COLO829 (cell line): ENCODE measurements at places on chromosomes 1 and 21.

DNA sequence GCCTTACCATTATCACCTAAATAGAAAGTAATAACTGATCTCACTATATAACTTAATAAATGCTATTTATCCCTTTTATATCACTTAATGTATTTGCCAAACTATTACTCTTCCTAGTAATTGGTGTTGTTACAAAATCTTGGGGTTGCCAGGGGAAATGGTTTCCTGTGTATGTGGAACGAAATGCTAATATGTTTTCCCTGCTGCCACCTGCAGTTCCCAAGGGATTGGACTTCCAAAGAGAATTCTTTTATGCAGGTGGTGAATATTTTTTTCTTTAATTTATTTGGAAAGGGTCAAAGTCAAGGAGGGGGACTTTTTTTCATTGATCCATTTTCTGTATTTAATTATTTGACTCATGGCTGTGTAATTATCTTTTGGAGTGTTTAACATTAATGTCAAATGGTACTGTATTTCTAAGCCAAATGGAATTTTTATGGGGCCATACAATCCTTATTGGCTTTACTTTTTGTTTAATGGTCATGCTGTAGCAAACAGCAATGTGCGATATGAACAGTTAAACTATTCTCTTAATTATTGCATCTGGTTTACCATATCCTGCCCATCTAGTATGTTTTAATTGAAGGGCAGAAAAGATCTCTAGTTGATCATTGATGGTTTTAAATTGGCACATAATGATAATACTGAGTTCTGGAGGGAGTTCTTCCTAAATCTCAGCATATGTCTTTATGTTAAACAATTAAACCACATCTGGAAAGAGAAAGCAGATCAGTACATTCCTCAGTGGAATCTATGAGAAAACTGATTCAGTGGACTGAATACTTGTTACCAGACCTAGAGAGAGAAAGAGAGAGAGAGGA, 486.3 kb downstream of the TTLL7 start:
- DNase-seq: no peak

- DNase-seq: no peak
These were observed 50.9 kb downstream of the ITPKB start for GRCh38 chr1:226688056-226688748.

DNA sequence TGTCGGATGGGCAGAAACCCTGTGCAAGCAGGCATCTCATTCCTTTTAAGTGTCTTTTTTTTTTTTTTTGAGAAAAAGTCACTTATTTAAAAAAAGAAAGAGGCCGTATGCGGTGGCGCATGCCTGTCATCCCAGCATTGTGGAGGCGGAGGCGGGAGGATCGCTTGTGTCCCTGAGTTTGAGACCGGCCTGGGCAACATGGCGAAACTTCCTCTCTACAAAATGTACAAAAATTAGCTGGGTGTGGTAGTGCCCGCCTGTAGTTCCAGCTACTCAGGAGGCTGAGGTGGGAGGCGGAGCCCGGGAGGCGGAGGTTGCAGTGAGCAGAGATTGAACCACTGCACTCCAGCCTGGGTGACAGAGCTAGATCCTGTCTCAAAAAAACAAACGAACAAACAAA, 1.7 kb downstream of the GPR137B start:
- no peak for DNase-seq

- no peak for DNase-seq
These were observed 131.6 kb upstream of the ETV3 start for GRCh38 chr1:157269656-157270375.

- DNase-seq: no peak
These were observed 6.0 kb downstream of the NASP start for GRCh38 chr1:45589861-45590260.

DNA sequence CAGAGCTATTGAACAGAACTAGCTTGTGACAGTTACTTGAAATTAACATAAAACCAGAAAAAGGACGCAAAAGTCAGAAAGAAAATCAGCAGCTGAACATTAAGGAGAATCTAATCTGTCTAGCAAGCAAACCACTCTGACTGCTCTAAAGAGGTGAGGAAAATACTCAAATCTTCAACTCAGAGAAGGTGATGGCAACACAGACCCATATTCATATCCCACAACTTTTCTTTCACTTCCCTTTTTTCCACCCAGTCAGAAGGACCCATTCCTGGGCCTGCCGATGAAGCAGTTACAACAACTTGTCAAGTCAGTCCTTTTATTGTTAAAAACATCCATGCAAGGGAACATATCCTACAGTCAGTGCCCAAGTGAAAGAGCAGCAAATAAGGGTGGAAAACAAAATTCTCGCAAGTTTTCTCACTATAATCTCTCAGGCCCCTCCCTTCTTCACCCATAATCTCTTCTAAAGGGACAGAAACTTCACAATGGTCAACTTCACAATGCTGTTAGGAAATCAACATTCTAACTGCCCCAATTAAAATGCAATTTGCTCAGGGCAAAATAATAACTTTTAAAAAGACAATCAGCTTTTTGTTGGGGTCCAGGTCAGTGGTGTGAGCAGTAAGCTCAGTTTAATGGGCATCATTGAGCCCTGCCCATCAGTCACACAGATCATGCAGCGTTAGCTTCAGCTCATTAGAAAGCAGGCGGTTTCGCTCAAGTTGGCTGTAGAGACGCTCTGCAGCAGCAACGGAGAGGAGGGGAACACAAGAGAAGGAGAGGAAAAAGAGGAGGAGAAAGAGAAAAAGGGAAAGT, 3.6 kb upstream of the NUP210L start:
- DNase-seq: peak; percentile 56

DNA sequence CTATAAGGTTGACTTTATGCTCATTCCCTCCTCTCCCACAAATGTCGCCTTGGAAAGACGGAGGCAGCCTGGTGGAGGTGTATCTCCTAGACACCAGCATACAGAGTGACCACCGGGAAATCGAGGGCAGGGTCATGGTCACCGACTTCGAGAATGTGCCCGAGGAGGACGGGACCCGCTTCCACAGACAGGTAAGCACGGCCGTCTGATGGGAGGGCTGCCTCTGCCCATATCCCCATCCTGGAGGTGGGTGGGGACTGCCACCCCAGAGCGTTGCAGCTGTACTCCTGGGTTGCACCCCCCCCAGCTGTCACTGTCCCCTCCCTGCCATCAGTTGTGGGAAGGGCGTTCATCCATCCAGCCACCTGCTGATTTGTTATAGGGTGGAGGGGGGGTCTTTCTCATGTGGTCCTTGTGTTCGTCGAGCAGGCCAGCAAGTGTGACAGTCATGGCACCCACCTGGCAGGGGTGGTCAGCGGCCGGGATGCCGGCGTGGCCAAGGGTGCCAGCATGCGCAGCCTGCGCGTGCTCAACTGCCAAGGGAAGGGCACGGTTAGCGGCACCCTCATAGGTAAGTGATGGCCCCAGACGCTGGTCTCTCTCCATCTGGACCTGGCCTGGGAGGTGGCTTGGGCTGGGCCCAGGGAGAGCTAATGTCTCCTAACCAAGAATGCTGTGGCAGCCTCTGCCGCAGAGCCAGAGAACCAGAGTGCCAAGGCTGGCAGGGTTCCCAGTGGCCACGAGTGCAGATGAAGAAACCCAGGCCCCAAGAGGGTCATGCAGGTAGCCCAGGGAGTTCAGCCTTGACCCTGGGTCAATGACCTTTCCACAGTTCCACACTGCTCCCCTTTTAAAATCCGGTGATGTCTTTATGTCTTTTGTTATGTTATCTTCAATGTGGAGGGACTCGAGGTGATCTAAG, 13.1 kb downstream of the PCSK9 start:
- DNase-seq: no peak

DNA sequence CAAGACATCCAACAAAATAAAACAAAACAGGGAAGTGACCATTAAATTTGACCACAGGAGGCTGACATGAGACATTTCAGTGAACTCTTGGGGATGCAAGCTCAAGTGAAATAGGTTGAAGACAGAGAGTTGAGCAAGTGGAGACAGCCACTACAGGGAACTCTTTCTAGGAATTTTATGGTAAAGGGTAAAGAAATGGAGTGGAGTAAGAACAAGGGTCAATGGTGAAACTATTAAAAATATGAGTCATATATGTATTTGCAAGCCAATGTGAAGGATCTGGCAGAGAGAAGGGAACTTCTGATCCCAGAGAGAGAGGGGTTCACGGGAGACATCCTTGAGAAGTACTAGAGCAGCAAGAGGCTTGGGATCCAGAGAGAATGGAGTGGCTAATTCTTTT, 9.1 kb upstream of the TRABD2B start:
- DNase-seq: no peak

GRCh38 chr1:190455631-190456030, 22.0 kb downstream of the BRINP3 start:
- DNase-seq: no peak

DNA sequence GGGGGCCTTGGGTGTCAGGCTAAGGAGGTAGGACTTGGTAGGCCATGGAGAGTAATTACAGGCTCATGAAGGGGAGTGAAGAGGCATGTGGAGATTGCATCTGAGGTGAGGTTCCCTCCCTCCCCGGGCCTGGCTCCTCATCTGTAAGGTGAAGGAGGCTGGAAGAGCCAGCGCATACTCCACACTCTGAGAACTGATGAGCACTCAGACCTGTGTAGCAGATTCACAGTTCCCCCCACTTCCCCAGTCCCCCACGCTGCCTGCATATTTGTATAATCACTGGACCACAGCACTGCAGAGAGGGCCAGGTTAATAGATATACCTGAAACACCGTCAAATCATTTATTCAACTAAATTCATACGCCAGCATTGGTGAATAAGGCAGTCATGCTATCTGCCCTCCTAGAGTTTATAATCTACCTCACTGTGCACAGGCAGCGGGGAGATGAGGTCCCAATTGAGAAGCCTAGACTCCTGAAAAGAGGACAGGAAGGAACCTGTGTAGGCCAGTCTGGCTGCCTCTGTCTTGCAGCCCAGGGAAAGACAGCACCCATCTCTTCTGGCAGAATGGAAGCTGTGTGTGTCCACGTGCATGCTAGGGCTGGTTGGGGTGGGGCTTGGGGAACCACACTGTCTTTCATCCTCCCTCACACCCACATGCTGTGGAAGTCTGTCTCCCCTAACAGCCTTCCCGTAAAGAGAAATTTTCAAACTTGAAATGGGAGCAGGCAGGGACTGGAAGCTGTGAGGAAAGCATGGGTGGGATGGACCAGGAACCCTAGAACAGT, 110.6 kb upstream of the ATP1A1 start:
- no peak for DNase-seq

- no peak for DNase-seq
These were observed 163.6 kb downstream of the CAMTA1 start for GRCh38 chr1:6948861-6949260.

GRCh38 chr1:108668777-108669176, 7.9 kb upstream of the HENMT1 start:
- DNase-seq: no peak

DNA sequence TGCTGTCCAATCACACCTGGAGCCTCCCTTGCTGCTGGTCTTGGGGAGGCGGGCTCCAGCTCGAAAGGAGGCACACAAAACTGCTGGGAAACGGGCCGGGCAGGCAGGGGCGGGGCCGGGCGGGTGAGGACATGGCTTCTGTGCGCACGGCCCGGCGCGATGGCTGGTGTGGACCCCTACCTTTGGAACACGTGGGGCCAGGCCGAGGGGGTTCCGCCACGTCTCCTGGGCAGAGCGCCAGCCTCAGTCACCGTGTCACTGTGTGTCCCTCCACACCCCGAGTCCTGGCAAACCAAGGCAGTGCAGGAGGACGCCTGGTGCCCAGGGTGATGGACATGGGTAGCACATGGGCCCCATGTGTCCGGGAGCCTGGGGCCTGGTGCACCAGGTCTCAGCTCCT, 42.0 kb upstream of the ADARB1 start:
- DNase-seq: no peak

DNA sequence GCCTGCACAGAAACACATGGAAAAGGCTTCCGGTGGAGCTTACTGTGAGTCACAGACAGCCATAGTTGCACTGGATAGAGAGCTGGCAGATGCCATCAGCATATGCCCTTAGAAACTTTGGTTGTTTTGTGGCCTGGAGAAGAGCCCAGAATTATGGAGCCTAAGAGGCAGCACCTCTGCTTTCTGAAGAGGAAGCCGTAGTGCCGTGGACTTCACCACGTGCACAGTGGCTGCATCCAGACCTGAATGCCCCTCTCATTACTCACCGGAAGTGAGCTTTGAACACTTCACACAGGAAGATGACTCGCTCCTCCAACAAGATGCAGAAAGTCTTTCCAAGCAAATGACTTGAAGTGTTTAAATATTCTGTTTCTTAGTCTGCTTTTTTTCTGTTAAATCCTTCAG, 28.4 kb downstream of the JUN start:
- DNase-seq: peak; percentile 96

GRCh38 chr1:244709476-244710368, 56.8 kb downstream of the DESI2 start:
- peak; percentile 36 for DNase-seq

DNA sequence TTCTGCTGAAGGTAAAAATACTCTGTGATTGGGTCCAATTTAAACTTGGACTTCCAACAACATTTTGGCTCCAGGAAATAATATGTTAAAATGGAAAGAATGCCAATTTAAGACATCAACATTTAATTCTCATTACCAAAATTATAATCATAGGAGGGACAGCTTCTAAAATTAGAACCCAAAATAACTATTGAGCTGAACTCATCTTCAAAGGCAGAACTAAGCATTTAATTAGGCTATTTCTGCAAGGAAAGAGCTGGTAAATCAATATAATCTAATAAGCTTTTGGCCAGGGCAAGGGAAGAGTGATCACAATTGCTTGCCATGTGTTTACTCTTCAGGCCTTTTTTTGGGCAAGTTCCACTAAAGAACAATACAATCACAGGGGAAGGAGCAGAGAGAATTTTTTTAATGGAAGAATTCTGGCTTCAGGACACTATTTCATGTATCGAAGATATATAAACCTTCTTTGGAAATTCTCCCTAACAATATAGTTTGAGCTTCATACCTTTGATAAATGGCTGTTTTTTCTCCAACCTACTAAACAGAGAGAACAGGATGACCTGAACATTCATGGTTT, 133.1 kb upstream of the PTBP2 start:
- DNase-seq: no peak

GRCh38 chr1:174580801-174581200, 133.0 kb downstream of the GPR52 start:
- no peak for DNase-seq

- DNase-seq: no peak
These were observed 40.2 kb downstream of the ADAMTS1 start for GRCh38 chr21:26804895-26805609.

GRCh38 chr1:170776252-170776651, 112.3 kb downstream of the PRRX1 start:
- no peak for DNase-seq

DNA sequence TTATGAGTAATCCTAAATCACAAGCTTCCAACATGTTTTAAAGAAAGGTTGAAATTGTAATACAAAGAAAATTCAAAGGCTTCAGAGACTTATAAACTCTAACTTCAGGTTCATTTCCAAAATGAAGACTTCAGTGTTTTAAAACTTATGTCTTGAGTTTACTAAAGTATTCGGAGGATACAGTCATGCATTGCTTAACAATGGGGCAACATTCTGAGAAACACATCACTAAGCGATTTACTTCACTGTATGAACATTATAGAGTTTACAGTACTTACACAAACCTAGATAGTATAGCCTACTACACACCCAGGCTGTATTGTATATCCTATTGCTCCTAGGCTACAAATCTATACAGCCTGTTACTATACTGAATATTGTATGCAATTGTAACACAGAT, 38.3 kb downstream of the CEP170 start:
- no peak for DNase-seq

GRCh38 chr1:14977338-14977931, 176.1 kb upstream of the TMEM51 start:
- no peak for DNase-seq

- DNase-seq: no peak
These were observed 1719.5 kb downstream of the MRPL39 start for GRCh38 chr21:23887725-23888306.

GRCh38 chr21:39319251-39319756, 5.9 kb upstream of the BRWD1 start:
- DNase-seq: no peak
